ENCODE measurements at places on chromosomes 7 and 10. TPM values are rescaled to one million over a fixed set of nuclear protein-coding genes. Genes with fewer than 3 reads are reported as not detected.

Gene CALML5
- not detected for total RNA-seq

Gene SPDYE16
- 0.48 TPM for total RNA-seq

Gene CEP55
- total RNA-seq: 1.4 TPM

Gene ZNF117
- total RNA-seq: 15.3 TPM

Gene ATRNL1
- 27.5 TPM for total RNA-seq

Gene CPA2
- 0.72 TPM for total RNA-seq

Gene CHST3
- total RNA-seq: 47.9 TPM

Gene DPYSL4
- total RNA-seq: 1.4 TPM

Gene CHN2
- 22.0 TPM for total RNA-seq

GRCh38 chr10:109877546-109877945 is 45.8 kb downstream of the XPNPEP1 start:
- no peak for DNase-seq
- H3K27ac ChIP-seq: no peak overlapping the region
- H3K36me3 ChIP-seq: peaks cover 16% of the 10 kb centered on the region
- H3K4me1 ChIP-seq: no peaks in the 10 kb centered on the region

GRCh38 chr7:94396596-94396995 is 1.9 kb downstream of the COL1A2 start:
- H3K36me3 ChIP-seq: no peaks in the 10 kb centered on the region
- DNase-seq: no peak
- peak overlapping the region; percentile 68 for H3K27ac ChIP-seq
- H3K4me1 ChIP-seq: no peaks in the 10 kb centered on the region

- no peaks in the 10 kb centered on the region for H3K27me3 ChIP-seq
- H3K4me1 ChIP-seq: no peaks in the 10 kb centered on the region
- DNase-seq: no peak
- no peak overlapping the region for H3K4me3 ChIP-seq
These were observed 24.7 kb upstream of the DPYSL4 start for GRCh38 chr10:132162021-132162531.

- H3K4me1 ChIP-seq: no peaks in the 10 kb centered on the region
- no peak overlapping the region for H3K27ac ChIP-seq
- H3K4me3 ChIP-seq: no peak overlapping the region
- no peaks in the 10 kb centered on the region for H3K36me3 ChIP-seq
- DNase-seq: no peak
These were observed 61.7 kb downstream of the PTF1A start for GRCh38 chr10:23253780-23254179.

DNA sequence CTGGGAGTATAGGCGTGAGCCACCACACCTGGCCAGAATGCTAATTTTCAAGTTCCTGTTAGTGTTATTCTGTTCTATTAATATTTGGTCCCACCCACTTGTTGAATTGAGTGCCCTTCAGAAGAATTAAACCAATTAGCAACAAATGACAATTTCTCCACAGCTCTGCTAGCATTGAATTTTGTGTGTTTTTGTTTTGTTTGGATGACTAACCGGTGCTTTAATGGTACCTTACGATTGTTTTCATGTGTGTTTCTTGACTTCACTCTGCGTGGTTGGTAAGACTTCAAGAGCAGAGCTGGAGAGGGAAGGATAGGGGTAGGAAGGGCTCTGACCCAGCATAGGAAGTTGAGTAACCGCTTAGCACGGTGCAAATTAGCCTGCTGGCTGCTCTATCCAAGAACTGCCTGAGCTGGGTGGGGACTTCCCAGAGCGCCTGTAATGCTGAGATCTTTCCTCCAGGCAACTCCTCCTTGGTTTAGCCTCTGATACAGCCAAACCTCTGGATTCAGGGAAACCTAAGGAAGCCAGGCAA is 4.6 kb downstream of the ARPC1B start:
- H3K4me3 ChIP-seq: no peak overlapping the region
- no peak for DNase-seq
- peak overlapping the region; percentile 94 for H3K27ac ChIP-seq
- H3K36me3 ChIP-seq: no peaks in the 10 kb centered on the region
- no peaks in the 10 kb centered on the region for H3K4me1 ChIP-seq

GRCh38 chr7:157903710-157904109 is 566.9 kb downstream of the DNAJB6 start:
- no peak overlapping the region for H3K27ac ChIP-seq
- H3K4me3 ChIP-seq: no peak overlapping the region
- H3K36me3 ChIP-seq: no peaks in the 10 kb centered on the region
- no peaks in the 10 kb centered on the region for H3K27me3 ChIP-seq
- no peak for DNase-seq

DNA sequence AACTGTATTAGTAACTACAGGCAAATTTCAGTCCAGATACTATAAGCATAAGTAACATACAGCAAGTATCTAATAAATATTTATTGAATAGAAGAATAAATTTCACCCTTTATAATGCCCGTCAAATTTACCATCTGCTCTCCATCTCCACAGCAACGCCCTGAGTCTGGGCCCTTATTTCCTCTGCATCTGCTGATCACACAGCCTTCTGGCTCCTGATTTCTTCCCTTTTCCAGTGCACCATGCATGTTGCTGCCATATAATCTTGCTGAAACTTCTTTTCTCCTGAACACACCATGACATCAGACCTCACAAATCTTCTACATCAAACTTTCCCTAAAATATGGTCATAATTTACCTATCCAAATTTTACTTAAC is 15.4 kb downstream of the HYCC1 start:
- H3K36me3 ChIP-seq: no peaks in the 10 kb centered on the region
- H3K27me3 ChIP-seq: no peaks in the 10 kb centered on the region
- no peak overlapping the region for H3K27ac ChIP-seq

- no peaks in the 10 kb centered on the region for H3K36me3 ChIP-seq
- no peaks in the 10 kb centered on the region for H3K4me1 ChIP-seq
- no peak overlapping the region for H3K4me3 ChIP-seq
- no peak overlapping the region for H3K27ac ChIP-seq
- H3K27me3 ChIP-seq: no peaks in the 10 kb centered on the region
- DNase-seq: no peak
These were observed 14.2 kb downstream of the KPNA7 start for GRCh38 chr7:99193527-99194220.

DNA sequence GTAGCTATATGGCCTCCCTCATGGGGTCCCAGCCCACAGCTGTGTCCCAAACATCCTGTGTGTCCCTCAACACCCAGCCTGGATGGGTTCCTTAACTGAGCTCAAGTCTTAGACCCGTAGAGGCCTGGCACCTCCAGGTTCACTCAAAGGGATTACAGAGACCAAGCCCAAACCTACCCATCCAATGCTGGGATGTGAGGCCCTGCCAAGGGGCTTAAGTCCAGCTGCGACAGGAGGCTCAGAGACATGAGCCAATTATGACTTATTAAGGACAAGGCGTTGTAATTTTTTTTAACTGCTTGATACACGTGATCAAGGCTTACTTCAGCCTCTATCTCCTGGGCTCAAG is 105.6 kb upstream of the RET start:
- H3K27me3 ChIP-seq: no peaks in the 10 kb centered on the region
- H3K4me3 ChIP-seq: no peak overlapping the region
- no peak for DNase-seq
- H3K4me1 ChIP-seq: no peaks in the 10 kb centered on the region
- H3K27ac ChIP-seq: no peak overlapping the region
- no peaks in the 10 kb centered on the region for H3K36me3 ChIP-seq

GRCh38 chr10:69826789-69827554 is 25.3 kb downstream of the COL13A1 start:
- no peaks in the 10 kb centered on the region for H3K27me3 ChIP-seq
- no peak overlapping the region for H3K27ac ChIP-seq
- DNase-seq: no peak
- no peak overlapping the region for H3K4me3 ChIP-seq
- no peaks in the 10 kb centered on the region for H3K4me1 ChIP-seq

DNA sequence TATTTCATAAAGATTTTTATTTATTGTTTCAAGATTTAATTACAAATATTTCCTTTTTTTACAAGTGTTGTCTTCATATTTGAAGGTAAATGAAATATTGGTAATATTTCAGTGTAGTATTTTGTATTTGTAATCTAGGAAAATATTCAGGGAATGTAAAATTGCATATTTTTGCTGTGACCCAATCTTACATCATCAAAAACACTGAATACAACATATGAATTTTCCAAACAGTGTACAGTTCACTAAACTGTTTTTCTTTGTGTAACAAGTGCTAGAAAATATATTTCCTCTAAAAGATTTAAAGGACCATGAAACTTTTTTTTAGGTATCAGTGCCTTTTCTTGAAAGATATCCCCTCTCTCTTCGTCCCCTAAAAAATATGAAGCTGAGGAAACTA is 251.9 kb upstream of the KCND2 start:
- H3K27ac ChIP-seq: no peak overlapping the region
- H3K4me1 ChIP-seq: no peaks in the 10 kb centered on the region
- H3K36me3 ChIP-seq: no peaks in the 10 kb centered on the region
- no peak for DNase-seq
- H3K27me3 ChIP-seq: no peaks in the 10 kb centered on the region

GRCh38 chr10:10973310-10973709 is 44.4 kb upstream of the CELF2 start:
- H3K36me3 ChIP-seq: no peaks in the 10 kb centered on the region
- H3K4me3 ChIP-seq: no peak overlapping the region
- DNase-seq: no peak
- no peaks in the 10 kb centered on the region for H3K27me3 ChIP-seq
- H3K27ac ChIP-seq: no peak overlapping the region

GRCh38 chr10:115390607-115391006 is 297.4 kb downstream of the ATRNL1 start:
- no peaks in the 10 kb centered on the region for H3K4me1 ChIP-seq
- no peak overlapping the region for H3K27ac ChIP-seq
- DNase-seq: no peak
- H3K36me3 ChIP-seq: no peaks in the 10 kb centered on the region
- H3K4me3 ChIP-seq: no peak overlapping the region

DNA sequence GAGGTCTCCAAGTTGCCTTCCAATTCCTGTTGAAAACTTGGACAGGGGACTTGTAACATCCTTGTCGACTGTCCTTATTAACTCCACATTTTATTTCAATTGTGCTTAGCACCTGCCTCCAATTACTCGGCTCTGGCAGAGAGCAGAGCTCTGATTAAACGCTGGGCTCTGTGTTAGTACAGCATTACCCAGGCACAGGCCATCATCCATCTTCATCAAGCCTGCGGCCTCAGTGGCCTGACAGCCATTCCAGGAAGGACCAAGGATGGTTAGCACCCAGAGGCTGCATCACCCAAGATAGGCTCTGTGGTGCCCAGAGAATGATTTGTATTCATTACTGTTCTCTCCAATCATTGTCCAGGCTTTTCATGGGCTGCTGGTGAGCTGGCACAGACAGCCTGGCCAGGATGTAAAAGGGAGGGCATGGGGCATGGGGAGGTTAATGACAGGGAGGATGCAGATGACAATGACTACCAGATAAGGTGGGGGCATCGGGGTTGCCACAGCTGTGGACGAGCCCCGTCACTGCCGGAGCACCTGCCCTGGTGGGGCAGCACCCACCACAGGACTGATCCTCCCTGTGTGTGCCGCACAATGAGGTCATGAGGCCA is 123.3 kb downstream of the PTPN20 start:
- no peak overlapping the region for H3K4me3 ChIP-seq
- no peak for DNase-seq
- H3K36me3 ChIP-seq: no peaks in the 10 kb centered on the region
- H3K4me1 ChIP-seq: no peaks in the 10 kb centered on the region
- H3K27ac ChIP-seq: no peak overlapping the region

DNA sequence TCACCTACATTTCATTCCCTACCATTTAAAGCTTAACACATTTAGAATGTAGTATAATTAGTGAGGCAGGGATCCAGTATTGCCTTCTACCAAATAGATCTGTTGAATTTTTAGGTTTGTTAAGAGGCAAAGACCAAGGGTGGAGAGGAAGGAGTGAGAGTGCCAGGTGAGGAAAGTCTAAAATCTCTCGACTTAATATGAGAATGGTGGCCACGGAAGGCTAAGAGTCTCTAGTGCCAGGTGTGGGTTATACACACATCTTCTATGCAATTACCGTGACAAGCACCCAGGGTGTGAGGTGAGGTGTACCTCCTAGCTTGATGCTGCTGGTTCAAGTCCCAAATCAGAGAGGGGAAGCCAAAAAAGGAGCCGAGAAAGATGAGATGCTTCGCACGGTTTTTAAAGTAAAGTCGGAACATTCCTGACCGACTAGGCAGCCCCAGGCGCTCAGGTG is 439 bp downstream of the IQUB start:
- H3K27ac ChIP-seq: no peak overlapping the region
- H3K27me3 ChIP-seq: no peaks in the 10 kb centered on the region
- H3K36me3 ChIP-seq: no peaks in the 10 kb centered on the region
- DNase-seq: no peak
- peak overlapping the region; percentile 67 for H3K4me3 ChIP-seq

DNA sequence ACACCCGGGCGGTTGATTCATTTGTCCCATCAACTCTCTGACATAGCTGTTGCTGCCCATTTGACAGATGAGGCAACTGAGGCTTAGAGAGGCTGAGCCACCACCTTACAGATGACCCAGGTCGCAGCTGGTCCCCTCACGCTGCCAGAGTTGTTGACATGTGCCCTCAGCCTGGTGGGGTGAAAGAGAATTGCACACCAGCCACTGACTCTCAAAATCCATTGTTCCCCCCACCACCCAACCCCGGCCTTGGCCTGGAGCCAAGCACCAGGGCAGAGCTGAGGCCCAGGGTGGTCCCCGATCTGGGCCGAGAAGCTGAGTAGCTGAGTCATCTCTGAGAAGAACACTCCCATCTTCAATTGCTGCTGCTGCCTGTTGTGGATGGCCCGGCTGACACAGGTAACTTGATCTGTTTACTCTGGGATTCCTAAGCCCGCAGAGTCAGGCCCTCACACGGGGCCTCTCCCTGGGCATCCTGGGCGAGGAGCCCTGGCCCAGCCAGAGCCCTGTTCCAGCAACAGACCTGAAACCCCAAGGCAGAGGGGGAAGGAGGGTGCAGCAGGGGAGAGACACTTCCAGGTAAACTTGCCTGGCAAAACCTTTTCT is 27.5 kb downstream of the PVRIG start:
- no peak overlapping the region for H3K27ac ChIP-seq
- DNase-seq: no peak
- no peaks in the 10 kb centered on the region for H3K27me3 ChIP-seq
- H3K36me3 ChIP-seq: no peaks in the 10 kb centered on the region
- no peaks in the 10 kb centered on the region for H3K4me1 ChIP-seq

DNA sequence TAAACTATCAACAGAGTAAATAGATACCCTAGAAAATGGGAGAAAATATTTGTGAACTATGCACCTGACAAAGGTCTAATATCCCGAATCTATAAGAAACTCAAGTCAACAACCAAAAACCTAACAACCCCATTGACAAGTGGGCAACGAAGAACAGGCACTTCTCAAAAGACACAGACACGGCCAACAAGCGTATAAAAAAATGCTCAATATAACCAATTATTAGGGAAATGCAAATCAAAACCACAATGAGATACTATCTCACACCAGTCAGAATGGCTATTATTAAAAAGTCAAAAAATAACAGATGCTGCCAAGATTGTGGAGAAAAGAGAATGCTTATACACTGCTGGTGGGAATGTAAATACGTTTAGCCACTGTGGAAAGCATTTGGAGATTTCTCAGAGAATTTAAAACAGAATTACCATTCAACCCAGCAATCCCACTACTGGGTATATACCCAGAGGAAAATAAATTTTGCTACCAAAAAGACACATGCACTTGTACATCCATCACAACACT is 63.2 kb upstream of the CAV2 start:
- no peak for DNase-seq
- H3K4me1 ChIP-seq: peaks cover 1% of the 10 kb centered on the region
- H3K36me3 ChIP-seq: no peaks in the 10 kb centered on the region
- no peak overlapping the region for H3K4me3 ChIP-seq
- no peak overlapping the region for H3K27ac ChIP-seq

All from aorta (tissue), 5 donors.